ENCODE measurements at places on chromosomes 2 and 18. TPM values are rescaled to one million over a fixed set of nuclear protein-coding genes. Genes with fewer than 3 reads are reported as not detected.

The STK16 gene
- 21.6 TPM for total RNA-seq

- H3K27ac ChIP-seq = no peak overlapping the region
- peaks cover 5% of the 10 kb centered on the region for H3K36me3 ChIP-seq
- H3K27me3 ChIP-seq = no peaks in the 10 kb centered on the region
- no peak overlapping the region for H3K4me3 ChIP-seq
Measured at GRCh38 chr2:73089270-73090030, 17.9 kb upstream of the SFXN5 start.

DNA sequence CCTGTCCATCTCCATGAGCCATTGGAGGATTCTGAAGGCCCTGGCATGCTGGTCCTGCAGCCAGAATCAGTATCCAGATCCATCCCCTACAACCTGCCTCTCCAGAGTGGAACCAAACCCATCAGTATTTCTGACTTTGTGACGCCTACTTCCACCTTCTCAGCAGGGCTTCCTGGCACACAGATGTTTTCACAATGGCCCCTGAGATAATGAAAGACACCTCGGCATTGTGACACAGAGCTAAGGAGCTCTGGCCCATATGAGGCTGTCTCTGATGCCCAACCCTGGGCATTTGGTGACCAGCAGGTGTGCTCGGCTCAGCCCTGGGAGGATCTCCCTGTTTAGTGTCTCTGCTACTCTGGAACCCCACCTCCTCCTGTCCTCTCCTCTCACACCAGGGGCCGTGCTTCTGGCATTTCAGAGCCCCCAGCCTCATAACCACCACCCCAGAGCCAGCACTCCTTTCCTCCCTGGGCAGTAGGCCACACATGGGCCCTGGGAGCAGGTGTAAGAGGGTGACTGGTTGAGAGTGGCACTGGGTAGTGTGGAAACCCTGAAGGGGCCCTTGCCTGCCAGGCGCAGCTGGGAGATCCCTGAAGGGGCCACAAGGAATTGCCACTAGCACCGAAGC lies 38.2 kb downstream of the FOSL2 start:
- DNase-seq = no peak
- H3K27ac ChIP-seq = no peak overlapping the region
- no peaks in the 10 kb centered on the region for H3K27me3 ChIP-seq
- H3K36me3 ChIP-seq = no peaks in the 10 kb centered on the region
- no peak overlapping the region for H3K4me3 ChIP-seq
- no peaks in the 10 kb centered on the region for H3K4me1 ChIP-seq

GRCh38 chr2:238587776-238588660 lies 161.3 kb downstream of the ASB1 start:
- no peak for DNase-seq
- no peaks in the 10 kb centered on the region for H3K4me1 ChIP-seq
- no peak overlapping the region for H3K27ac ChIP-seq
- H3K4me3 ChIP-seq = no peak overlapping the region
- H3K36me3 ChIP-seq = no peaks in the 10 kb centered on the region

DNA sequence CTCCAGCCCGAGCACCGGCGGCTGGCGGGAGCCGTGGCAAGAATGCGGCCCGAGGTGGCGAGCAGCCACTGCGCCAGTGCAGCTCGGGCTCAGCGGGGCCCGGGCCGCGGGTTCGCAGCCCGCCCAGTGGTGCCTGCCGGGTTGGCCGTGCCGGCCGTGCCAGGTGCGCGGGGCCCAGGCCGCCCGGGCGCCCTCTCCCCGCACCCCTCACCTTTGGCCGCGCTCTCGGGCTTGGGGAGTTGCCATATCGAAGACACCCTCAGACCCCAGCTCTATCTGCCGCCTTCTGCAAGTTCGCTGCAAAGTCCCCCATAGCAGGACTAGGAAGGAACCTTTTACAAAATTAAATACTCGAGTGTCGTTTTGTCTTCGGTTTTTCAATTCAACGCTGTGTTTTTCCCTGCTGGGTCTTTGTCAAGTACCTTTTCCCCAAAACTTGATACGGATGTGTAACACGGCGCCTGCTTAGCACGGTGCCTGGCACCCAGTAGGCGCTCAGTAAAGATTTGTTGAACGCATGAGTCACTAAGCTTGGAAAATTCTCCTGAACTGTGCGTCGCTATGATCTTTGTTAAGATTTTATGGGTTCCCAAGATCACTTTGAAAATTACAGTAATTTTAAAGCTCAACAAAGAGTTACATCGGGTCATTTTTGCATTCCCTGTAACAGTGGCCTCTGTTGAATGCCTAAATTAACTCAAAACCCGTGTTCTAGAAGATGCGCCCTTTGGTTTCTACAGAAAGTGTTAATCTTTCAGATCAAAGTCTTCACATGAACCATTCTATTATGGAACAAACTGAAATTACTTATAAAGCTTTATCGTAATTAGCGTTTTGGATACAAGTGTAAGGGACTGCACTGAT lies 750 bp downstream of the STRADB start:
- H3K4me3 ChIP-seq = peak overlapping the region; percentile 77
- no peak overlapping the region for H3K27ac ChIP-seq
- no peaks in the 10 kb centered on the region for H3K27me3 ChIP-seq
- 0 out of 2 replicates have a peak, but pooled peaks cover 2% of the 10 kb centered on the region for H3K36me3 ChIP-seq
- H3K4me1 ChIP-seq = no peaks in the 10 kb centered on the region
- no peak for DNase-seq

DNA sequence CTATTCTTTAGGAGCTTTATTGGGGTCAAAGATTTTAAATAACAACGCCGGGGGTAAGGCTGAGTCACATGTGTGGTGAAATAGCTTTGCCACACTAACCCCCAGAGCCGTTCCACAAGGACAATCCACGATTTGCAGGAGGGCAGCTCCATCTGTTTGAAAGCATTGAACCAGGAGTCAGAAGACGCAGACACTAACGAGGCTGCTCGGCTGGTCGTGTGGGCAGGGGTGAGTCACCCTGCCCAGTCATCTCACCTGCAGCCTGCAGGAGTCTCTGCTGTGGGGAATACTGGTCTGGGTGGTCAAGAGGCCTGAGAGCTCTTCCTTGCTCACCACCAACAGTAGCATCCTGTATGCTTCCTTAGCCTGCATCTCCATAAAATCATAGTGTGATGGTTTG lies 149.2 kb upstream of the NCK2 start:
- peaks cover 3% of the 10 kb centered on the region for H3K4me1 ChIP-seq
- DNase-seq = peak; percentile 51
- no peak overlapping the region for H3K27ac ChIP-seq

Measured in H9 (cell line).